ENCODE measurements at places on chromosomes 5 and 9.

DNA sequence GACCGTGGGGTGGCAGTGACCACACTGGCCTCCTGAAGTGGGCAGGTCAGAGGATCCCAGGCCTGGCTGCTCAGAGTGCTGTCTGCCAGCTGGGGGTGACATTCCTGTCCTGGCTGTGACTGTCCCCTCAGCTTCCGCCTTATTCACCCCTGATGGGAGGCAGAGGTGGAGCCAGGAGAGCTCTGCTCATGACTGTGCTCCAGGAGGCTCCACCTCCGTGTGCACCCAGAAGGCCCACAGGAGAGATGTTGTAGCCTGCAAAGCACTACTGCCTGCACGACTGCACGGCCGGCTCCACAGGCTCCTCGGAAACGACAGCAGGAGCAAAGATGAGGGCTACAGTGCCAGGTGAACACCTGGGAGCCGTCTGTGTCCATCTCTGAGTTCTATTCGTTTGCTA is 60.9 kb downstream of the ROPN1L start:
- DNase-seq = no peak

DNA sequence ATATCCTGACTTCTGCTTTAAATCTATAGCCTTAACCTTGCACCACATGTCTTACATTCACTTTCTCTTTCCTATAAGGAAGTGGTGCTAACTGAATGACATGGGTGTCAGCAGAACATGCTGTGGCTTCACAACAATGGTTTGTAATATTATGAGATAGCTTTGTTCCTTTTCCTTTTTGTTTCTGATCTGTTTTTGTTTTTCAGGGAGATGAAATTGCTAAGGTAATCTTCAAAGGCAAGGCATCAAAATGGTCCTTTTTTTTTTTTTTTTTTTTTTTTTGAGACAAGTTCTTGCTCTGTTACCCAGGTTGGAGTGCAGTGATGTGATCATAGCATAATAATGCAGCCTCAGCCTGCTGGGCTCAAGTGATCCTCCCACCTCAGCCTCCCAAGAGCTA is 53.6 kb upstream of the RANBP6 start:
- peak; percentile 40 for DNase-seq

DNA sequence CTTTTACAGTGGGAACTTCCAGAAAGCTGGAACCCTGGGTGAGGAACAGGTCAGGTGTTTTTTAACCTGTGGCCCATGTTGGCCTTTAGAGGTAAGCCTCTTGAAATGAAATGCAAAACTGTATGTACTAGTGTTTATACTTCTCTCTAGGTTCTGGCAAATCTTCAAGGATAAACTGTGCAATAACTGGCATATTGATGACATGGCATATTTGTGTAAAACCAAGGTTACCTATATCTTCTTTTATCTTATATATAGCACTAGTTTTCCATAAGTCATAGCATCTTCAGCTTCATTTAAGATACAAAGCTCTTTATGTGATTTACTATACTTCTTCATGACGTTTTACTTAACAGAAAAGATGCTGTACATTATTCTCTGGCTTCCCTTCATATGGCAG is 7.4 kb upstream of the IARS1 start:
- DNase-seq = no peak

DNA sequence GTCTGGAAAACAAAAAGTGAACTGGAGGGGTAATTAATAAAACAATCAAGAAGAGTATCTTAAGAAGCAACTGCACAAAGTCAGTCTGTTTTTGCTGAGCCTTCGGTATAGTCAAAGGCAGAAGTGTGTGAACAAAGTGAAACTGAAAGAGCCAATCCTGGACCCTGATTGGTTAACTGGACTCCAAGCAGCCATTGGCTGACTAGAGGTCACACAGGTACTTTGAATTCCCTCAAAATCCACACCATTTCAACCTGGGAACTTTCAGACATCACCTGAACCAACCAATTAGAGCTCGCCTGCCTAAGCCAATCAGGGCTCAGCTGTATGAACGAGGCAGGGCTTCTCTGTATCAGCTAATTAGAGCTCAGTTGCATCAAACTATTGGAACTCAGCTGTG is 286.7 kb downstream of the TLE4 start:
- peak; percentile 14 for DNase-seq

DNA sequence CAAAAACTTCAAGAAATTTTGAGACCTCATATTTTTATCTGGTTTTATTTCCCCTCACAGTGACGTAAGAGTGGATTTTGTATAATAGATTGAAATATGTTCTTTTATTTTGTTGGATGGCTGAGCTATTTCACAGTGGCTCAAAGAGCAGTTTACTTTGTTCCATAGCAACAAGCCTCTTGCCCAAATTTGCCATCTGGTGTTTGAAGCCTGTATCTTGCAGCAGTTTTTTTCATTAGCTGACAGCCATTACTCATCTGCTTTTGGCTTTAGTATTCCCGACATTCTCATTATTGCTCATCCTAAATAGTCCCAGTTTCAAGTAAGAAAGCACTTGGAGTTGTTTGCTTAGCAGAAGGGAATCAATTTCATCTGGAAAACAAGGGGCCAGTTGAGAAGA is 36.3 kb downstream of the GDA start:
- DNase-seq = no peak

DNA sequence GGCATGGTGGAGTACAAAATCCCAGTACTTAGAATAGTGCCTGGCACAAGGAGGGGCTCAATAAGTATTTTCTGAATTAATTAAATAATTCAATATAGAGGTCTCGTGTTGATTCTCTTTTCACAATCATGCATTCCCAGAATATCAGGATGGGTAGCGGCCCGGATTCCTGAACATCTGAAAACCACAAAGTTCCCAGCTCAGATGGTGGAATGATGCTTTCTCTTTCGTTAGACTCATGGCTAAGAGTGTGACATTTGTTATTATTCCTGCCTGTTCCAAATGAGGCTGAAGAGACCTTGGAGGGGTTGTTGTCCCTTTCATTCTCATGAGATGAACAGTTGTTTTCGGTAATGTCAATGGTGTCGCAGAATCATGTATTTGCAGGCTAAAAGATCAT is 95.4 kb upstream of the LIFR start:
- DNase-seq = no peak

DNA sequence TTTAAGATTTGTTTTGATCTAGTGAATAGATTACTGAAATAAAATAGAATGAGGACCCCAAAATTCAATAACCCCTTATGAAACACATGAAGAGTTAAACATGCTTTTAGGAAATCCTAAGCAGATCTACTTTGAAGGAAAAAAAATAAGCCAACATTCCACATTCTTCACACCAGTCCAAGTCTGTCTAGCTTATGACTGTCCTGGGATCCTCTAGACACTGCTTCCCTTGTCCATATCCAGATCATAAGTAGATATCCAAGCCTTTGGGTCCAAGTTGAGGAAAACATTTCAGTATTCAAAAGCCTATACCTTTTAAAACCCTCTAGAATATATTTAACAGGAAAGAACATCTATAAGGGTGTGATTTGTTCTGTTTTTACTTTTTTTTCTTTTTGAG is 58.8 kb upstream of the MINAR2 start:
- DNase-seq = no peak

DNA sequence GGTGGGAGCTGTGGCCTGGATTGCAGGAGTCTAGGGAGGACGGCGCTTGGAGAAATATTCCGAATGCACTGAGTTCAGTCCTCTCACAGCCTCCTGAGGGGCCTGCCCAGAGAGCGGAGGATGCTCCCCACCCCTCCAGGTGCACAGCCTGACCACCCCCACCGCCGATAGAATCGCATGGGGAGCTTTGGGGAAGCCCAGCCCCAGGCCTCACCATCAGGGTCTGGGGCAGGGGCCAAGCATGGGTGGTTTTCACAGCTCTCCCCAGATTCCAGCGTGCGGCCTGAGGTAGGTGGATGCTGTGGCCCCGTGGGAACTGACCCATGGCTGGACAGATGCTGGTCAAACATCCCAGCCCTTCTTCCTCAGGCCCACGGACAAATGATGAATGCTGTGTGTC is 79.9 kb upstream of the OLFM1 start:
- DNase-seq = no peak

DNA sequence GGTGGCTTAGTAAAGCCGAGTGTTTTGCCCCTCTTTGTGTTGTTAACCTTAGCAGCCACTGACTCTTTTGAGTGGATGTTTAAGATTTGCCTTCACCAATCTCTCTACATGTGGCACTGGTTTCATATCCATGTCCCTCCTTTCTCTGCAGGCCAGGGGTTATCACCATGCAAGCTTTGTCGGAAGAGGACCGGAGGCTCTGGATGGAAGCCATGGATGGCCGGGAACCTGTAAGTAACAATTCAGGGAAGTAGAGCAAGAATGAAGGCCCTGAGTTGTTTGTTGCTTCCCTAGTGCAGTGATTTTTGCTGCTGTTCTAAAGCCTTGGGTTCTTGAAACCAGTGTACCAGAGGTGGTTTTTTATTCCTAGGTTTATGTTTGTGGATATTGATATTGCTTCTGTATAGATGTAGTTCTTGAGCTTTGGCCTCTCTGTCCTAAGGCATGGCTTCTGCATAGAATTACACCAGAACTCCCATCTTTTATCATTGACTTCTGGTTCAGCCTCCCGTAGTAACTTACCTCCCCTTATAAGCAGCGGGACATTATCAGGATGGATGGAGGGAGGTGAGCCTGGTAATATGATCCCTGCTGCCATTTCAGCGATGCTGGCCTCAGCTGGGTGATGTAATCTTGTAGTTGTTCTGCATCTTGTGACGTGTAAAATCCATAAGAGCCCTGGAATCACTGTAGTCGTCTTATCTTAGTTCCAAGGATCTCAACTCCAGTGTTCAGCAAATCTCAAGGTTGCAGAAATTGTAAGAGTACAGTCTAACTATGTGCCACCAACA is 161.9 kb downstream of the ARHGAP26 start:
- no peak for DNase-seq

- DNase-seq = no peak
Measured at GRCh38 chr9:83062651-83063527, at the start of gene RASEF. Gene RASEF (minus strand): TSS chr9:83063142. CDS start chr9:83062867, 275 bp downstream.

DNA sequence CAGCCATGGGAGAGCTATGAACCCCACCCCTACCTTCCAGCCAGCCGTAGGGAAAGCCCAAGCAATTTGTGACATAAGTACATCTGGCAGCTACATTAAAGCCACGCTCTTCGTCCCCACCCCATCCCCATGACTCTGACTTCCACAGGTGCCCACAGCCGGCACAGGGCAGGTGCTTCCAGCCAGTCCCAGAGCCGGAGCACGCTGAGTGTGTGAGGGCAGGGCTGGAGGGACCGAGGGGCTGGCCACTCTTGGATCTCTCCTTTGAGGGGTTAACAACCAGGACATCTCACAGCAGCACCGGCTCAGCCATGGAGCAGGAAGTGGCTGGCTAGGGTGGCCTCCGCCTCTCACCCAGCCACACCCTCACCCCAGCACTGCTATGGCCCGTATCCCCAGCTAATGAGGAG is 2.4 kb upstream of the FAM78A start:
- DNase-seq = peak; percentile 14

DNA sequence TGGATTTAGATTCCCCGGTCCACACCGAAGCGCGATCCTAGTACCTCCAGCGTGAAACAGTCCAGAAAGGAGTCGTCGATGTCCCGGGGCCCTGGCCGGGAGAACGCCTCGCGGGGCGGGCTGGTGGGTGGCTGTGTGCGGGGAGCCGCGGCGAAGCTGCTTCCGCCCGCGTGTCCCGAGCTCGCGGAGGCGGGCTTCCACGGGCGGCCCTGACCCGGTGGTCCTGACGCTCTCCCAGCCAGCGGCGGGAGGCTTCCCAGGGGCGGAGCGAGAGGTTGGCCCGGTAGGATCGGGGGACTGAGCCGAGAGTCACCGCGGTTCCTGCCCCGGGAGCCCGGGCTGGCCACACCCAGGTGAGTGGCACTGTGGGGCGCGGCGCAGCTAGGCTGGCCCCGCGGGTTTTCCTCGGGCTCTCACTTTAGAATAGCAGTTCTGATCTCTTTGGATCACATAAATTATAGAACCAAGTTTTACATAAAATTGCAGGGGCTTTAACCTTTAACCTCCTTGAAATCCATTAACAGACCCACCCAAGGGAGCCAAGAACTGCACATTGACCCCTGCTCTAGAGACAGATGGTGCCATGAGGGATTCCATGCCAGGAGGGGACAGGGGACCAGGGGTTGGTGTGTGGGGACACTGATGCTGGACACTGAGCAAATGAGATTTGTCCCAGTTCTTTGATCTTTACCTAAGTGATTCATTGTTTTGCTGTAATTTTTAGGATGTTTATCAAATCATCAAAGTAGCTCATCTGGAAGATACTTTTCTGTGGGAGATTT is 29.2 kb upstream of the IL31RA start:
- DNase-seq = peak; percentile 3

DNA sequence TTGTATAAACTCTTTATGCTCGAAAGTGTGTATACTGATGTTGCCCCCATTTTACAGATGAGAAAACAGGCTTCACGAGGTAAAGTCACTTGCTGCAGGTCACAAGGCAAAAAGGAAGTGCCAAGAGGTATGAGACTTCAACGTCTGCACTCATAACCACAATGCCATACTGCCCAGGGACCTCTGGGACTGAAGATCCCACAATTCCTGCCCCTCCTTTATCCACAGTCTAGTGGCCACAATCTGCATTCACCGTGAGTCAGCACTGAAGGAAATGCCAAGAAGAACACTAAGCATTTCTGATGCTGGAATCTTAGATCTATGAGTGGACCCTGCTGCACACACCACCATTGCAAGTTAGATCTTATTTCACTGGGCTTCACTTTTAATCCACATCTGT is 37.3 kb downstream of the MED27 start:
- DNase-seq = no peak

GRCh38 chr5:66722686-66723085 is 126.5 kb downstream of the MAST4 start:
- no peak for DNase-seq
